Activated T-cell treated with anti-CD3 and anti-CD28 coated beads, Interleukin-2, amount 50 U/mL, for 48 hours (primary cell): ENCODE measurements at places on chromosomes 4 and X.
A peak's percentile ranks its signal among the peaks of the same experiment; 100 is the strongest.

- DNase-seq = peak; percentile 24
These were observed 584 bp downstream of the TMEM271 start for GRCh38 chr4:575281-576141.

- no peak for DNase-seq
These were observed 70.6 kb upstream of the PROM1 start for GRCh38 chr4:16154451-16154850.

DNA sequence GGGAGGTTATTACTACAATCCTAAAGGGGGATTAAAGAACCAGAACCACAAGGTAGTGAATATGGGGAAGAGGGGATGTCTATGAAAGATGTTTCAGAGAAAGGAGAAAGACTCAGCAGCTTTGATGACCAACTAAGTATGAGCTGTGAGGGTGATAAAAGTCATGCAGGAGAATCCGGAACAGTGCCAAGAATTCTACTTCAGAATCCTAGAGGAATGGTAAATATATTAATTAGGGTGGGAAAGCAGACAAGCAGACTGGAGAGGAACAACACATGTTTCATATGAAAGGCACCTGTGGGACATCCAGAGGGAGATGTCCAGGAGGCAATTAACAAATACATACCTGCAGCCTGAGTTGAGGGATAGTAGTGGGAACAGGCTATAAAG is 642.2 kb upstream of the DIPK2B start:
- DNase-seq = no peak

- DNase-seq = no peak
These were observed 69.5 kb downstream of the PDE5A start for GRCh38 chr4:119559044-119559647.

- DNase-seq = no peak
These were observed 61.8 kb downstream of the VMA21 start for GRCh38 chrX:151458824-151459223.

- DNase-seq = no peak
These were observed 90.0 kb downstream of the AREG start for GRCh38 chr4:74534936-74535335.

DNA sequence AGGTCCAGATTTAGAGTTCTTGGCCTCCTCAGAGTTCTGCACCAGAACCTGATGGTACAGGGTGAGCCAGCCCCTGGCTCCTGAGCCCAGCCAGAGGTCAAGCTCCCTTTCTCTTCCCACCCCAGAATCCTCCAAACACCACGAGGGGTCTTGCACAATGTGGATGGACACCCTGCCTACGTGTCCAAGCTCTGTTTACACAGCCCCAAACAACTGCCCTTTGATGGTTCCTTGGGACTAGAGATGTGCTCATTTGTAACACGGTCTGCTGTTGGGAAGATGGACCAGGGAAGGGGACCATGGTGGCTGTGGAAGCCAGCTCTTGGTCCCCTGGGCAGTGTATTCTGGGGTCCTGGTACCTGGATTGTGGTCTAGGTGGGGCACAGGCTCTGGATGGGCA is 40.0 kb upstream of the RPS6KA3 start:
- DNase-seq = no peak

GRCh38 chr4:74453829-74454742 is 9.2 kb downstream of the AREG start:
- no peak for DNase-seq

DNA sequence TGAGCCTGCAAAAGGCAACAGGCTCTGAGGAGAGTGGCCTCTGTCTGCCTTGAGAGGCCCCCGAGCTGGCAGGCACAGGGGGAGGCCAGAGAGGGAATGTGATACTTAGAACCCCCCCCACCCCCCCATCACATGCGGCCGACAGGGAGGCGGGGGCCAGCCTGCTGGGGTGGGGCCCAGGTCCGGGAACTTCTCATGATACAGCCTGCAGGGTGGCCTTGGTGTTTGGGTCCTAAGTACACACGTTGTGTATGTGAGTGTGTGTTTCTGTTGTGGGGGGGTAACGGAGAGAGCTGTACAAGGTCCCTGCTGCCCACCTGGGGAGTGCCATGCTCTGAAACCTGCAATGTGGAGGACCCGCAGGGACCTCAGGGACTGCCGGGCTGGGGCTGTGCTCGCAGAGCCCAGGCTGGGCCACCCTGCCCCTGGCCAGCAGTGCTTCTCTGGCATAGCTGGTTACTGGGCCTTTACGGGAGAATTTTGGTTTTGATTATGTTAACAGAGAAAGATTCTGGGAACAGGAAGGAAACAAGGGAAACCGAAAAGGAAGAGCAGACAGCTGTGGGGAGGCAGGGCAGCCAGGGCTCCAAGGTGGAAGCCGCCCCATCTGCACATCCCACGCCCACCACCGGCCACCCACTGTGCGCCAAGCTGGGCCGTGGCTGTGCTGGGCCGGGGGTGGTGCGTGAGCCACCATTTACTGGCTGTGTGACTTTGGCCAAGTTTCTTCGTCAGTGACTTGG is 19.9 kb downstream of the SH3BP2 start:
- no peak for DNase-seq

DNA sequence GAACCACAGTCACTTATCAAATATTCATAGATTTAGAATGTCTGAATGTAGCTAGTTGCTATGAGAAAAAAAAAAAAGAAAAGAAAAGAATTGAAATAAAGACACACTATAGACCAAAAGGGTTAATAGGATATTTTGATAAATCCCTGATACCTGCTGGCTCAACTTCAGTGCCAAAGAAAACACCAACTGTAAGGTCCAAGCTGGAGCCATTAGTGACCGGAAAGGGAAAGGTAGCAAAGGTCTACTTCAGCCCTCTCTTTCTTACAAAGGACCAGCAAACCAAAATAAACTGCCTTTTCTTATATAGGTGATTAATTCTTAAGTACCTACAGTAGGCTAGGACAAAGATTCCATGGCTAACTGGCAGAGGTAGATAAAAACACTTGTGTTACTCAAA is 9.7 kb downstream of the CBR4 start:
- DNase-seq = no peak

DNA sequence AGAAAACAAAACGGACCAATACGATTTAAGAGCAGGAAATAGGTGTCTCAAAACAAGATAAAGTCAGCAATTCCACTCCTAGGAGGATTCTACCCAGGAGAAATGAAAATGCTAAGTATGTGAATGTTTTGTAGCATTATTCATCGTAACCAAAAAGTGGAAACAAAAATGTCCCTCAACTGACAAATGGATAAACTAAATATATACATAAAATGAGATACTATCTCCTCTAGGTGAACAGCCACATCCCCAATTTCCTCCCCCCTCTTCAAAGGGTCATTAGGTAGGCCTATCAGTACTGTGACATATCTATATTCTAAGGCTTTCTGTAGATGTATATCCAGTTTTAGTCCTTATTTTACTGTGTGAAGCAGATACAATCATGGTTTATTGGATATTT is 18.0 kb downstream of the DDX3X start:
- DNase-seq = no peak

- no peak for DNase-seq
These were observed 158.5 kb downstream of the MID1IP1 start for GRCh38 chrX:38959736-38960135.

- DNase-seq = no peak
These were observed 38.5 kb upstream of the HERC5 start for GRCh38 chr4:88418411-88418810.

DNA sequence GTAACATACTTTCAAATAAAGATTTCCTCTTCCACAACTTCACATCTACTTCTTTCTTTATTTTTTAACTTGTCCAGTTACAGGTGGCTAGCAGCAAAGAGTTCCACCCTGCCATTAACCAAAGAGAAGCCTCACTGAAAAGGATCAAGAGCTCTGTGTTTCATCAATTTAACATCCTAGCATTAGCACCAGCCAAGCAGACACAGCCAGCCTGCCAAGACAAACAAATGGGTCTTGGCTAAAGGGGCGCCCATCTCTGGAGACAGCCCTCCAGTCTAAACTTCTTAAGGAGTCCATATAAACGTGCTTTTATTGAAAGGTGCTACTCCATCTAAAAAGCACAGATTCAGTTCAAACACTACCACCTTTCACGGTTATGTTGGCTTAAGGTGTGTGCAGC is 105.3 kb downstream of the ADAMTS3 start:
- no peak for DNase-seq

- DNase-seq = no peak
These were observed 271.8 kb upstream of the TENM3 start for GRCh38 chr4:181971411-181971810.

GRCh38 chrX:41026702-41027078 is 58.6 kb upstream of the USP9X start:
- DNase-seq = no peak

- no peak for DNase-seq
These were observed 123.6 kb upstream of the SLITRK2 start for GRCh38 chrX:145694048-145694447.

- no peak for DNase-seq
These were observed 252.9 kb downstream of the ARHGAP10 start for GRCh38 chr4:147984778-147985138.

- DNase-seq = no peak
These were observed 15.4 kb downstream of the TSPAN5 start for GRCh38 chr4:98642991-98643426.

GRCh38 chr4:151808542-151808941 is 47.7 kb upstream of the GATB start:
- DNase-seq = no peak

DNA sequence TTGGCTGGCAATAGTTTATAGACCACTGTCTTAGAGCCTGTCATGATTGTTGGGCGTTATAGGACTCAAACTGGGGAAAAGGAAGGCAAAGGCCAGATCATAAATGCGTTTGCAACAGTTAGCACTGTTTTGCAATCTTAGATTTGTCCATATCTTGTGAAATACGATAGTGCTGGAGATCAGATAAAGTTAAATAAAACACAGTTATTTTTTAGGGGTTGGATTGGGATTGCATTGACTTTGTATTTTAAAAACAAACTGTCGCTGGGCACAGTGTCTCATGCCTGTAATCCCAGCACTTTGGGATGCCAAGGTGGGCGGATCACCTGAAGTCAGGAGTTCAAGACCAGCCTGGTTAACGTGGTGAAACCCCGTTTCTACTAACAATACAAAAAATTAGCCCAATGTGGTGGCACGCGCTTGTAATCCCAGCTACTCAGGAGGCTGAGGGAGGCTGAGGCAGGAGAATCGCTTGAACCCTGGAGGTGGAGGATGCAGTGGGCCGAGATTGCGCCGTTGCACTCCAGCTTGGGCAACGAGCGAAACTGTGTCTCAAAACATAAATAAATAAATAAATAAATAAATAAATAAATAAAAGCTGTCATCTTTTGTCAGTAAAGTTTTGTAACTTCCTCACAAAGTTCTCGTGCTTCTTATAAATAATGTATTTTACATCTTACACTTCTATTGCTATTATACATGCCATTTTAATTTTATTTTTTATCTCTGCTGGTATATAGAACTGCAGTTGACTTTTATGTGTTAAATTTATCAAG is 117.2 kb downstream of the KDM6A start:
- no peak for DNase-seq

GRCh38 chr4:123435246-123436113 is 38.9 kb downstream of the SPRY1 start:
- DNase-seq = no peak

DNA sequence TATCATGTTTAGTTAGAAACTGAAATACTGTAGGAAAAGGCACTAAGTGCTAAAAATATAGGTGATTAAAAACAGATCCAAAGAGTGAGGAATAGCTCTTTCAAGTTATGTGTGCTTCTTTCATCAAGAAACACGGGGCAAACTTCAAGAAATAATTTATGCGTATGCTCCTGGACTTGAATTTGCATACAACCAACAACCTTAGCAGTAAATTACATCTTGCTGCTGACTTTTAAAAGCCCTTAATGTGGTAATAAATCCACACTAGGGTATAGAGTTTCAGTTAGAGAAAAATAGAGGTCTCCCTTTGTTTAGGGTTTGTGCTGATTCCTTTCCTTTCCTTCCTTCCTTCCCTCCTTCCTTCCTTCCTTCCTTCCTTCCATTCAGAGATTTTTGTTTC is 94.5 kb upstream of the GC start:
- DNase-seq = no peak

GRCh38 chrX:13376857-13377549 is 57.1 kb upstream of the ATXN3L start:
- no peak for DNase-seq

GRCh38 chrX:108217876-108218275 is 126.3 kb downstream of the ATG4A start:
- DNase-seq = no peak

DNA sequence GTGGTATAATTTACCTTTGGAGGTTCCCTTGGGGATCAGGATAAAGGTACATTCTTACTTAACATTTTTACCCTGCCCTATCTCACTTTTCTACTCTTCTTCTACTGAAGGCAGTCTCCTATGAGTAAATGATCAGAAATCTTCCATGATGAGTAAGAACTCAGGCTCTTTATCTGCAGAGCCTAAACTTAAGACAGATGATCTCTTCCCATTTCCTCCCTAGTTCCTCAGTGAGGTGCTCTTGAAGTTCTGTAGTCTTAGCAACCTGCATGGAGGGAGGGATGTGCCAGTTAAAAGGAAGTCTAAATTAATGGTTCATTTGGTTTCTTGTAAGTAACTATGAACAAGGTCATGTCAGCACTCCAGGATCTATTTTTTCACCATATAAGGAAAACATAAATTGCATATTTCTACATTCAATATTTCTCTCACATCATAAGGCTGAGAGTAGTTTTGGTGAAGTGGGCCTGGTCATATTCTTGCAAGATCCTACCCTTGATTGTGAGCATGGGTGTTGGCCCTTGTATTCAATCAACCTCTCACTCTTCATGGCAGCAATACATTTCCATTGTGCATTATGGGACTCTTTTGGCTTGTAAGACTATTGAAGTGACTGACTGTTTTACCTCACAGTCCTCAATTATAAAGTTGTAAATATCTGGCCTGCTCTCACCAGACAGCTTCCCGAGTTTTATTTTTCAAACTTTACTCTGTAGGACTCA is 295.5 kb downstream of the SLC7A11 start:
- DNase-seq = no peak
